Bronchial epithelial cell (primary cell): ENCODE measurements at places on chromosomes 3 and 15.

DNA sequence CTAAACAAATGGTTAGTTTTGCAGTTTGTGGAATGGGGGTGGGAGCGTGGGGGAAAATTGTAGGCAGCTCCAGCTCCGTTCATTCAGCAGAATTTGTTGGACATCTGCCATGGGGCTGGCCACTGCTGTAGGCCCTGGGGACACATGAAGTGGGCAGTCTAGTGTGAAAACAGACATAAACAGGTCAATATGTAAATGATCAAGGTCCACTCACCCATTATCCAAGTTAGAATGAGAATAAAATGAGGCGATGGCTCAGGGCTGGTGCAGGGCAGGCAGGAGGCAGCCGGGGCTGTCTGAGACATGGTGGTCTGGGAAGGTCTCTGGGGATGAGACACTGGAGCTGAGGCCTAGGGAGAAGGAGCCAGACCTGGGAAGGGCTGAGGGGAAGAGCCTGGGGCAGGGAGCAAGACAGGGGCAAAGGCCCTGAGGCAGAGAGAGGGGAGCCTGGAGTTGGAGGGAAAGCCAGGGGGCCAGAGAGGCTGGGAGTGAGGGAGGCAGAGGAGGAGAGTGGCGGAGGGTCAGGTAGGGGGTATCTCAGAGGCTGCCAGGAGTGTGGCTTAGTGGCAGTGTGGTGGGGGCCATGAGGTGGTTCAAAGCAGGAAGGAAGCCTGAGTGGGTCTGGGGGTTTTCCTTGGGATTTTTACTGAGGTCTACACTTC is 6.2 kb upstream of the SLC6A6 start:
- no peak for DNase-seq

- DNase-seq: no peak
Observed at GRCh38 chr3:51336261-51336660, 48.8 kb upstream of the MANF start.

DNA sequence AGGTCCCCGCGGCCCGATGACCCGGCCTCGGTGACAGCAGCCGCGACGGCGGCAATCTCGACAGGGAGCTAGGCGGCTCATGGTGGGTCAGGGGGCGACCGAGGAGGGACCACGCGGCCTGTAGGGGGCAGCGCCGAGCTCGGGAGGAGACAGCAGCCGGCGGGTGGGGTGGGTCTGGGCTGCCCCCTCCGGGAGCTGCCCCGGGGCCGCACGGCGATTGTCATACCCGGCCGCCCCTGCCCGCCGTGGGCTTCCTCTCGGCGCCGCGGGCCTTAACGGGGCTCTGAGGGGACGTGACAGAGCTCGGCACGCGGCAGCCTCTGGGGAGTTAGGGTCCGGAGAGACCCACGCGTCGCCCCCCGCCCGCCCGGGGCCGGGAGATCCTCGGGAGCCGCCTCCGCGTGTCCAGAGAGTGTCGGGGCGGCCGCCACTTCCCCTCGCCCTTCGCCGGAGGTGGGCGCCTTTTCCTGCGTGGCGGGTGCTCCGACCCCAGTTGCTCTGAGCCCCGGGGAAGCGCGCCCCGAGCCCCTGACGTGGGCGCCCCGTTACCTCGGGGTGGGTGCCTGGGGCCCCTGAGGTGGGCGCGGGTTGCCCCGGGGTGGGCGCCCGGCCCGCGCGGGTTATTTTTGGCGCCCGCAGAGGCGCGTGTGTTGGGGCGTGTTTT is 539 bp upstream of the PLCL2 start:
- DNase-seq: no peak

- no peak for DNase-seq
Observed at GRCh38 chr3:167467848-167468611, 5.8 kb downstream of the SERPINI2 start.

DNA sequence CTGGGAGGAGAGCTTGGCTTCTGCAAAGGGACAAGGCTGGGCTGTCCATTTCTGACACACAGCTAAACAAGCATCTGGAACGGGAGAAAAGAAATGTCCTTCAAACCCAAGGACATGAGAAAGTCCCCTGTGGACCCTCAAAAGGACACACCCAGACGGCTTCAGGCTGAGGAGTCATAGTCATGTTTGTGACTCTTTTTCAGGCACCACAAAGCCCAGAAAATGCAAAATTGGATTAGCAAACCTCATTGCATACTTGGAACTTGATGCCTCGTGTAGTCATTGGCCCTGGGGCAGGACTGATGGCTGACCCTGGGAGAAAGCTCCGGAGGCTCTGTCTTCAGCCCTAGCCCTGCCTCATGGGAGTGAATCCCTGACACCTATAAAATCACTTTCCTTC is 21.5 kb downstream of the FAM174B start:
- no peak for DNase-seq

- no peak for DNase-seq
Observed at GRCh38 chr3:156071031-156071430, 49.3 kb upstream of the KCNAB1 start.

DNA sequence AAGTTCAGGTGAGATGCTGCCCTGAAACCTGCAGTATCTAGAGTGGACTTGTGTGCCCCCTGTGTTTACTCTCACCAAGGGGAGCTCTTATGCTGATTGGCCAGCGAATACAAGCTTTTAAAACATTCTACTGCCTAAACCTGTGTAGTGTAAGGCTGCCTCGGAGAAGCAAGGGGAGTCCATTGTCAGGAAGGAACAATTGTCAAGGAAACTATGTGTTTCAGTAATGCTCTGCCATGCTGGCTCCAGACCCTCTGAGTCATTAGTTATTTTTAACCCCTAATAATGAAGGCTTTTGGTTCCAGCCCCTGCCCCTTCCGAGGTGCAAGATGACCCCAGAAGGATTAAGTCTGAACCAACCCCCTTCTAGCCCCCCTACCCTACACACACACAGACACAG is 66.1 kb upstream of the CHMP2B start:
- no peak for DNase-seq

GRCh38 chr3:30741889-30742288 is 135.5 kb downstream of the TGFBR2 start:
- no peak for DNase-seq

DNA sequence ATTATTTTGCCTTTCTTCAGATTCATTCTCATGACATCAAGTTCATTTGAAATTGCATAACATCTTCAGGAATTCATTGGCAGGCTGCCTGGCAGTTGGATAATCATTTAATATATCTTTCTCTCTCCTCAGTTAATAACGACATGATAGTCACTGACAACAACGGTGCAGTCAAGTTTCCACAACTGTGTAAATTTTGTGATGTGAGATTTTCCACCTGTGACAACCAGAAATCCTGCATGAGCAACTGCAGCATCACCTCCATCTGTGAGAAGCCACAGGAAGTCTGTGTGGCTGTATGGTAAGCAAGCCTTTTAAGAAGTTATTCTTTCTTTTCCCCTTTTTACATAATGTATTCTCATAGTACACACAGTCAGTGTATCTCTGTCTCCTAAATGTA is 38.2 kb downstream of the TGFBR2 start:
- peak; percentile 43 for DNase-seq

DNA sequence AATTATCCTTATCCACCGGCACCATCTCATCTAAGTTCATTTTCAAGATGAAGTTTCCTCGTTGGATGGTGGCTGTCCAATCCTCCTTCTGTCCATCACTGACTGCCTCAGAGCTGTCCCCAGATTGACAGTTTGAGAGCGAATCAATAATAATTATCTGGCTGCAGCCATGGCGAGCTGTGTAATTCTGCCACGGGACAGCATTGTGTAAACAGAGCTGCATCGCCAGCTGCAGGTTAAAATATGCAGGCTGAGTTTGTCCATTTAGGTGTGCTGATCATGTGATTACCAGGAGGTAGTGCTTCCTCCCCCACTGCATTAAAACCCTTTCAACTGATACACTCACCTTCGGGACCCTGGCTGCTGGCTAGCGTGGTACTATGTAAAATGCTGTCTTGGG is 461.9 kb upstream of the ONECUT1 start:
- no peak for DNase-seq

DNA sequence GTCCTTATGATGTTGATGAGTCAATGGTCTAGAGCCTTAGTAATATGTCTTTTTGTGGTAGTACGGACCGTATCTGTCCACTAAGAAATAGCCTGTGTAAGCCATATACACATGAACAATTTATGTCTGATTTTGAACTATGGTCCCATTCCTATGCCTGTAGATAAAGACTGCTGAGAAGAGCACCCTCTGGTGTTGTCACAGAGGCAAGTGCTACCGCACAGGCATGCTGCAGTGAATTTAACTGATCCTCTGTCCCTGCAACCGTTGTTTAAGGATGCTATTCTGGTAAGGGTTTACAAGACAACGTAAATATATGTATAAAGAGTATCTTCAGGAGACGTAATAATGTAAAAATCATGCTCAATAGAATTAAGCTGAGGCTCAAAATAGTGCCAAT is 170.7 kb downstream of the UBE3A start:
- peak; percentile 5 for DNase-seq

GRCh38 chr3:164737174-164737573 is 341.1 kb downstream of the SI start:
- no peak for DNase-seq

GRCh38 chr3:65597952-65598413 is 440.7 kb downstream of the MAGI1 start:
- no peak for DNase-seq

DNA sequence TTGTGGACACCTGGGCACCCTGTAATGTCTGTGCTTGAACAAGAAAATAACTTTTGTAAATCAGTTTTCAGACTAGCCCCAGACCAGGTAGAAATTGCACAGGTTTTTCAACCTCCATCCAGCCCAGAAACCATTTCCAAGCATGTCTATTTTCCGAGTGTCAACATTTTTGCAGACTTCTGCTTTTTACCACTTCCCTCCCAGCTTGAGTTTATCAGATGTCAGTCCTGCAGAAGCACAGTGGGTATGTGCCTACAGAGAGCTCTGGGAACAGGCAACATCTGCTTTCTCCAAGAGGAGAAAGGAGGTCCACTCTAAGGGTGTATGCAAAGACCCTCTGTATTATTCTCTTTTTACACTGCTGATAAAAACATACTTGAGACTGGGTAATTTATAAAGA is 83.9 kb downstream of the LRRK1 start:
- DNase-seq: no peak

- DNase-seq: peak; percentile 79
Observed at GRCh38 chr15:57772223-57772957, 65.9 kb downstream of the POLR2M start.

- DNase-seq: peak; percentile 26
Observed at GRCh38 chr15:90902840-90903732, at the start of gene MAN2A2. Gene MAN2A2 (plus strand): TSS chr15:90903302. CDS start chr15:90904208, 906 bp downstream.

DNA sequence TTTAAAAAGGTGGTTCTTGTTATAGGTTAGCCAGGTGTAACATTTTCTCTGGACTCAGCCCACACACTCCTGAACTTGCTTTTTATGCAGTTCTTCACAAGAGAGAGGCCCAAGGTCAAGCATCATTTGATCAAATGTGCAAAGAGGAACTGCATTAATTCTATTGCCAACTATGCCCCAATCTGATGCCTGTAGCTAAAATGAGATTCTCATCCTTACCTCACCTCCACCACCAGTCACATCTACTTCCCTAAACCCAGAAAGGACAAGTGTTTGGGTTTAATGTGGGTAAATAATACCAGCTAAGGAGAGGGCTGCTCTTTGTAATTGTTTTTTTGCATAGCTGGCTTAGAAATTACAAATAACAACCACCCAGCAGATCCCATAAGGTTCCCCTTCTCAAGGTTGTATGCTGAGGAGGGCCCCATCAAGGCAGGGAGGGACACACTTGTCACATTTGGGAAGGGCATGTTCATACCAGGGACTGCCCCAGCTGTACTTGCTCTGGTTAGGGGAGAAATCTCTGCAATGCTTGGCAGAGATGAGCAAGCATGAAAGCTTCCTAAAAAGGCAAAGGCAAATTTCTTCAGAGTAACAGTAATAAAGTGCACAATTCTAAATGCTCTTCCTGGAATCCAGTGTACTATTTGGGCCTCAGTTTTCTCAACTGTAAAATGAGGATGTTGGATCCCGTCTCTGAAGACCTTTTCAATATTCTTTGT is 76.2 kb downstream of the TGFBR2 start:
- no peak for DNase-seq

- DNase-seq: no peak
Observed at GRCh38 chr15:74977599-74977998, 17.8 kb upstream of the SCAMP5 start.

DNA sequence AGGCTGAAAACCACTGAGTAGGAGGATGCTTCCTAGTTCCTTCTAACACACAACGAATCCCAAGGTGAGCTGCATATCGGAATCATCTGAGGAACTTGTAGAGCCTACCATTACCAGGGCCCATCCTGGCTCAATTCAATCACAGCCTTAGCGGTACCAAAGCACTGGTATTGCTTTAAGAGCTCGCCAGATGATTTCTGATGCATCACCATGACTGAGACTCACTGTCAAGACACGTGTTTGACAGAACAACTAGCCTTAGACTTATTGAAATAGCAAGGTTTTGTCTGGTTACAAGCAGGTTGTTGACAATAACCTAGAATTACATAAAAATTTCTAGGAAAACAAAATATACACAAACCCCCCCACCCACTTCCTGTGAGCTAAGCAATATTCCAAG is 68.5 kb downstream of the CBLB start:
- no peak for DNase-seq

DNA sequence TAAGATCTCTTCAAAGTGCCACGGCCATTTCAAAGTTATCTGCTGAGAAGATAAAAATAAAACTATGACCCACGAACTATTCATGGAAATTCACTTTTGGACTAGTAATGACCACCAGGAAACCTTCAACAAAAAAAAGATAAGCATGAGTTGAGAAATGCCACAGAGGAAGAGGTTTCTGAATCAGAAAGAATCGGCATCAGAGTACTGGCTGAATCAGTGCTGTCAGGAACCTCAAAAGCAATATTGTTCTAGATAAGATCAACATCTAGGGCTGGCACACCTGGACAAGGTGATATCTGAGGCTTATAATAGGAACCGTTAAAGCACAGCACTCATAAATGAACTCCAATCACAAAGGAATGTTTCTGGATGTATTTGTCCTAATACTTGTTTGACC is 72.7 kb downstream of the PEAK1 start:
- DNase-seq: no peak

- no peak for DNase-seq
Observed at GRCh38 chr3:113606539-113607218, 74.3 kb downstream of the SIDT1 start.

DNA sequence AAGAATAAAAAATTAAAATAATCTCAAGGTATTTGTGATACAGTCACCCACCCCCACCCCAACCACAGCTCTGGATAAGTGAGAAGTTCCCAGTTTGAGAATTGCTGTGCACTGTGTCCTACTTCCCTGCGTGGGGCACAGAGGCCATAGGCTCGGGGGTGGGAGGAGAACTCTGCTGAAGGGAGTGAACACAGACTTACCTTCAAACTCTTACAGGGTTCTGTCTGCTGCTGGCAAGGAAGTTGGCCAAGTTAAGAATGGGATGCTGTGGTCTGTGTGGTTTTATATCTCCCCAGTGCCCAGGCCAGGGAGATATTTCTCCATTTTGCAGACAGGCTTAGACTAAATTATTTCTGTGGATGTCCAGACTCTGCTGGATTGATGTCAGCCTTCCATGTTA is 37.6 kb downstream of the SPTSSB start:
- no peak for DNase-seq

- DNase-seq: peak; percentile 30
Observed at GRCh38 chr3:142779591-142779990, 55.8 kb downstream of the TRPC1 start.

GRCh38 chr15:78075490-78076230 is 1.9 kb downstream of the TBC1D2B start:
- DNase-seq: peak; percentile 73

GRCh38 chr3:4736284-4736861 is 242.9 kb upstream of the BHLHE40 start:
- DNase-seq: peak; percentile 93

- peak; percentile 37 for DNase-seq
Observed at GRCh38 chr3:73225146-73225855, 163.8 kb downstream of the EBLN2 start.

GRCh38 chr3:168653255-168653654 is 557.5 kb upstream of the GOLIM4 start:
- DNase-seq: no peak
